ENCODE measurements at places on chromosomes 5 and 9.

DNA sequence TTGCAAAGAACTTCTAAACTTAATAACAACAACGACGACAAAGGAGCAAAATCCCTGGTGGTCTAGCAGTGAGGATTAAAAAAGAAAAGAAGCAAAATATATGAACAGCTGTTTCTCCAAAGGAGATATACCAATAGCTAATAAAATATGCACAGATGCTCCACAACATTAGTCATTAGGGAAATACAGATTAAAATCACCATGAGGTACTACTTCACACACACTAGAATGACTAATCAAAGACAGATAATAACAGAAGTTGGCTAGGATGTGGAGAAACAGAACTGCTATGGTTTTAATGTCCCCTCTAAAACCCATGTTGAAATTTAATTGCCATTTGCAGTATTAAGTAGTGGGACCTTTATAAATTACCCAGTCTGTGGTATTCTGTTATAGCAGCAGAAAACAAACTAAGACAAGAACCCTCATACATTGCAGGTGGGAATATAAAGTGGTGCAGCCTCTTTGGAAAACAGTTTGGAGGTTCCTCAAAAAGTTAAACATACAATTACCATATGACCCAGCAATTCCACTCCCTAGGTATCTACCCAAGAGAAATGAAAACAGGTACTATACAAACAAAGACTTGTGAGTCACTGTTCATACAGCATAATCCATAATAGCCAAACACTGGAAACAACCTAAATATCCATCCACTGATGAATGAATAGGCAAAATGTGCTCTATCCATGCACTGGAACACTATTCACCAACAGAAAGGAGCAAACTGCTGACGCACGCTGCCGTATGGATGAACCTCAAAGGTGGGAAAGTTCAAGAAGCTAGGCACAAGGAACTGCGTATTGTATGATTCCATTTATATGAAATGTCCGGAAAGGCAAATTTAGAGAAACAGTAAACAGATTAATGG is 11.4 kb upstream of the DUSP1 start:
- DNase-seq: no peak

DNA sequence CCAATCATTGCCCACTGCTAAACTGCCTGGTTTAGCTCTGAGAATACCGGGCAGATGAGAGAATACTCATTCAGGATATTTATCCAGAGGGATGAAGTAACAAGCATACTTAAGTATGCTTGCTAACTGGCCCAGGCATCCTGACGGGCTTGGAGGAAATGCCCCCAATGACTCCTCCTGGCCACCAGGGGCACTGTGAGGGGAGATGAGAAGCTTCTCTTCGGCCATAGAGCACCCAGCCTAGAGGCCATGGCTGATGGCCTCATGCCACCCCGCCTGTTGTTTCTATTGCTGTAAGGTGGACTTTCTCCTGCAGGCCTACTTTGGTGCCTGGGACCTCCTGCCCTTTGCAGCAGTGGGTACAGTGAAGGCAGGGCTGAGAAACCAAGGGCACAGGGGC is 134.5 kb upstream of the FSTL4 start:
- DNase-seq: no peak

DNA sequence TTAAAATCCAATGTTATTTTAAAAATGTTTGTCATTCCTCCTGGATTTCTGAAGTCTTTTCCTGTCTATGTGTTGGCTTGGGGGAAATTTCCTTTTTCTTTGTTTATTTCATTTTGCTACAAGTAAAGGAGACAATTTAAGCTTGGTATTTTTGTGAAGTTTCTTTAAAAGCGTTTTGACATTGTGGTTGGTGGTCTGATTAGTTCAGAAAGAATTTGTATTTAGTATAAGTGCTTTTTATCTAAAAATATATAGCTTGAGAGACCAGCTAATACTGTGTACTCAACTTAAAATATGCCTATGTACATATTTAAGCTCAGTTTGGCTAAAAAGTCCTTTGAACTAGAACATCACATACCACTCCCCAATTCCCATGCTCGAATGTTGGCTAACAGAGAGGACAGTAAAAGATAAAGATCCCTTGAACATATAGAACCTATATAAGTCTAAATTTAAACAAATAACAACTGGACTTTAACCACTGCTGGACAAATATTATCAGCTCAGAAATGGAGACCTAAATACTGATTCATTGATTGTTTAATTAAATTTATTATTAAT is 237.6 kb downstream of the TLE4 start:
- no peak for DNase-seq

GRCh38 chr9:114214181-114214580 is 58.8 kb downstream of the COL27A1 start:
- no peak for DNase-seq

- no peak for DNase-seq
Observed at GRCh38 chr5:68339921-68340321, 124.4 kb downstream of the PIK3R1 start.

GRCh38 chr9:112864403-112864802 is 26.3 kb downstream of the SLC46A2 start:
- no peak for DNase-seq
